T-helper 17 cell (primary cell): ENCODE measurements at places on chromosomes 11 and 22.

DNA sequence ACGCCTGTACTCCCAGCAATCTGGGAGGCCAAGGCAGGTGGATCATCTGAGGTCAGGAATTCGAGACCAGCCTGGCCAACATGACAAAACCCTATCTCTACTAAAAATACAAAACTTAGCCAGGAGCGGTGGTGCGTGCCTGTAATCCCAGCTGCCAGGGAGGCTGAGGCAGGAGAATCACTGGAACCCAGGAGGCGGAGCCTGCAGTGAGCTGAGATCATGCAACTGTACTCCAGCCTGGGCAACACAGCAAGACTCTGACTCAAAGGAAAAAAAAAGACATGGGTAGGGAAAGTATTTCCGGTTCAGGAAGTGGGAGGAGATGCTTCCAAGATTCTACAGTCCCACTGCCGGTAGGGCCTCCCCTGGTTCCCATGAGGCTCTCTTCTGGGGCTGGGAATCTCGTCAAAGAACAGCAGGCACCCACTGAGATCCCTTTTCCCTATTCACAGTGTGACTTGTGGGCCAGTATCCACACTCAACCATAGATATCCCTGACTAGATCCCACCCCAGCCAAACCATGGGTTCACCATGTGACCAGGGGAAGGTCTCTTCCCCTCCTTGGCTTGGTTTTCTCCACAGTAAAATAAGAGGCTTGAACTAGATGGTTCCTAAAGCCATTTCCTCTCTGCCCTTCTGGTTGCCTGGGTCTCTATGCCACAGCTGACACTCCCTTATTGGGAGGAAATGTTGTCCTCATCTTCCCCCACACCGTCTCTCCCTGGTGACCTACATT, 443.3 kb downstream of the BUD13 start:
- no peak for DNase-seq

GRCh38 chr11:61495801-61496601, 12.5 kb upstream of the LRRC10B start:
- no peak for DNase-seq

DNA sequence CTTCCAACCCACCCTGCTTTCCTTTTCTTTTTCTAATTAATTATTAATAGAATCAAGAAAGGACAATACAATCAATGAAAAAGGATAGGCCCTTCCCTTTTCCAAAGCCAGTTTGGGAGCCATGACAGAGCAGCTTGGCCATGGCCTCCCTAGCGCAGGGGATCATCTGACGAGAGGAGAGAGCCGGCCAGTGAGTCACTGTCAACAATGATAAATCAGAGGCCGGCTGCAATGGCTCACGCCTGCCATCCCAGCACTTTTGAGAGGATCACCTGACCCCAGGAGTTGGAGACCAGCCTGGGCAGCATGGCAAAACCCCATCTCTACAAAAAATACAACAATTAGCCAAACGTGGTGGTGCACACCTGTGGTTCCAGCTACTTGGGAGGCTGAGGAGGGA, 27.5 kb upstream of the KRTAP5-7 start:
- DNase-seq, result no peak

DNA sequence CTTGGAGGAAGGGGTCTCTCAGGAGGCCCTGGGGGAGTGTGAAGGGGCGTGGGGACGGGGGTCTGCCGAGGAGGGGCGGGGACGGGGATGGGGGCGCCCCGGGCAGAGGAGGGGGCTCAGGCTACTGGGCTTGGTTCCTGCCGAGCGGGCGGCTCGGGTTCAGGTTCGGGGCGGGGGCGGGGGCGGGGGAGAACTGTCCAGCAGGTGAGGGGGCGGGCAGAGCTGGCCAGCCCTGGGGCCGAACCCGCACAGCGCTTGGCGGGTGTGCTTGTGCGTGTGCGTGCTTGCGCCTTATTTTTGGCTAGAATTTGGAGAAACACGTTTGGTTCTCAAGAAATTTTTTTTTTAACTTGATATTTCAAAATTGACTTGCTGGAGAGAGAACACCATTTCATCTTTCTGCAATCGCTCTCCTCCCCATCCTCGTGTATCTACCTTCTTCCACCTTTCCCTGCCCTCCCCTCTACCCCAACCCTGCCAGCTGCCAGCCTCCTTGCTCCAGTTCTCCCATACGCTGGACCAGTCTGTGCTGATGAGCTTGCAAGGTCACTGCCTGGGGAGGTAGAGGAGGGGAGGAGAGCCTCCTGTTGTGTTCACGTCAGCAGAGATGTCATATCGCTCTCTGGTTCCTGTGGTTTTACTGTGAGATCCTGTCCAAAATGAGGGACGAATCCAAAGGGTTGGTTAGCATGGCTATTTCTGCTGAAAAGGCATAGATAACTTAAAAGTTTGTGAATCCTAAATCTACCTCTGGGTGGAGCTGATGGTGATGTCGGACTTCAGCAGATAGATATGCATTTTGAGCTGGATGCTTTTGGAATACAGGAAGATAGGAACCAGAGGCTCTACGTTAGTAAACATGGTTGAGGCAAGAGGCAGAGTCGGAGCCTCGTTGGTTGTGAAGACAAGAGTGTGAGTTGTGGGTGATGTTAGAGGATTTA, 668 bp downstream of the MADD start:
- no peak for DNase-seq

GRCh38 chr11:79925570-79925969, 484.7 kb upstream of the TENM4 start:
- DNase-seq, result no peak

- no peak for DNase-seq
Measured at GRCh38 chr22:30829901-30830550, 135.4 kb downstream of the OSBP2 start.

DNA sequence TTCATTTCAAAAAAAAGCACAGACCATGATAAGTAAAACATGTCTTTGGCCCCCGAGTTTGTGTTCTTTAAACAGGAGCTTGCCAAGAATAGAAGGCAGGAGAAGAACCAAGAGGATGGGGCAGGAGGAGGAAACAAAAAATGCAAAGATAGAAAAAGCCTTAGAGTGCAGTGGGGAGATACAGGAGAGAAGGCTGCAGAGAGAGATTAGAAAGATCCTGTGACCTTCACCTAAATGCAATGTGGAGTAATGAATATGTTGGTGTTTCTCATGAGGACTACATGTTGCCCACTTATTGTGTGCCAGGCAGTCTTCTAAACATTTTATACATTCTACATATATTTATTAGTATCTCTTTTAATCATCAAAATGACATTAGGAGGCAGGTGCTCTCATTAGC, 2.3 kb upstream of the APLNR start:
- no peak for DNase-seq

- no peak for DNase-seq
Measured at GRCh38 chr22:20404881-20405280, 10.9 kb downstream of the ZNF74 start.

GRCh38 chr11:26767060-26767459, 45.2 kb upstream of the SLC5A12 start:
- no peak for DNase-seq

- DNase-seq, result no peak
Measured at GRCh38 chr11:46391186-46391577, 394 bp downstream of the CHRM4 start.

DNA sequence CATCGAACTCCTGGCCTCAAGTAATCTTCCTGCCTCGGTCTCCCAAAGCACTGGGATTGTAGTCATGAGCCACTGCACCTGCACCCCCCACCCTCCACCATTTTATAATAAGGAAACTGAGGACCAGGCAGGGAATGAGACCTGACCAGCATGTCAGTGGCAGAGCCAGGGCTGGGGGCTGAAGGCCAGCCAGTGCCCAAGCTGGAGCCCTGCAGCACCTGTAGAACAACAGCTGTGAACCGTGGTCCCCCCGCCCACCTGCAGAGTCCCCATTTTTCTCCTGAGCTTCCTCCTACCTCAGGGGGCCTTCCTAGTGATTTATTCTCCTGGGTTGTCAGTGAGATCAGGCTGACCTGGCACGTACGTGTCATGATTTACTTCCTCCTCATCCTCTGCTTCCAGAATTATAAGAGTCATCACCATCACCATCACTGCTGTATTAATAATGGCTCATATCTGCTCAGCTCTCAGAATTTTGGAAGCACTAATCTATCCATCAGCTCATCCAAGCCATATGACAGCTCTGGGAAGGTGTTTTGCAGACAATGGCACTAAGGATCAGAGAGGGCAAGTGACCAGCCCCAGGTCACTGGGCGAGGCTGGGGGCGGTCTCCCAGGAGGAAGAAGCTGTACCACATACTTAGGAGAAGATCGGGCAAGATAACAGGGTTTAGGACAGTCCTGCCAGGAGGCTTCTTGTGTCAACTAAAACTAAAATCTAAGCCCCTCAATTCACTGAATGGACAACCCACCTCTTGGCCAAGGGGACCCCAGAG, 5.5 kb upstream of the SLCO2B1 start:
- no peak for DNase-seq

DNA sequence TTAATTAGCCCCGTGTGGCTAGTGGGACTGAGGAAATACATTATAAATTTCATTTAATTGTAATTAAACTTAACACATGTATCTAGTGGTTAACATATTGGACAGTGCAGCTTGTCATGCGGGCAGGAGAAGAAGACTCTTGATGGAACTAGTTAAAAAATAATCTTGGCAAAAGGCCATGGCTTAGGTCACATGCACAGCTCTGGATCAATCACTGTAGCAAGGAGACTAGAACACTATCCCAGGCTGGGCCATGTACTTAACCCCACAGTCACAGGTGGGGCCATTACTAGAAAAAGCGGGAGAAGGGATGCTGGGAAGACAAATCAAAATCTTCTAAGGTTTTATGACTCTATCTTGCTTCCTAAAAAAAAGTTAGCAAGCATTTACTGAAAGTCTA, 8.7 kb upstream of the HEPACAM start:
- DNase-seq, result no peak

DNA sequence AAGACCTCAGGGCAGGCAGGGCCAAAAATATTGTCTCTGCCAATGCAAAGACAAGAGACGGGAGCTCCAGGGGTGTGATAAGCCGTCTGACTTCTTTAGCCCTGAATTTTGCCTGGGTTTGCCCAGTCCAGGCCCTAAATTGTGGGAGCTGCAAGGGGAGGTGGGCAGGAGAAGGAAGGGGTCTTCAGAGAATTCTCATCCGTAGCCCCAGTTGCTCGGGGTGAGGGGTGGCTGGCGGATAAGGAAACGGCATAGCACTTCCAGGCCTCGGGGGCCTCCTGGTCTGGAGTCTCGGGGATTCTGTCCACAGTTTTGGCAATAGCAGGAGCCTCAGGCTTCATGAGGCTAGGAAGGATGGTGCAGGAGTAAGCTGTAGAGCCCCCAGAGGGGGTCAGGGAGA, 7.4 kb downstream of the CD5 start:
- DNase-seq, result no peak

DNA sequence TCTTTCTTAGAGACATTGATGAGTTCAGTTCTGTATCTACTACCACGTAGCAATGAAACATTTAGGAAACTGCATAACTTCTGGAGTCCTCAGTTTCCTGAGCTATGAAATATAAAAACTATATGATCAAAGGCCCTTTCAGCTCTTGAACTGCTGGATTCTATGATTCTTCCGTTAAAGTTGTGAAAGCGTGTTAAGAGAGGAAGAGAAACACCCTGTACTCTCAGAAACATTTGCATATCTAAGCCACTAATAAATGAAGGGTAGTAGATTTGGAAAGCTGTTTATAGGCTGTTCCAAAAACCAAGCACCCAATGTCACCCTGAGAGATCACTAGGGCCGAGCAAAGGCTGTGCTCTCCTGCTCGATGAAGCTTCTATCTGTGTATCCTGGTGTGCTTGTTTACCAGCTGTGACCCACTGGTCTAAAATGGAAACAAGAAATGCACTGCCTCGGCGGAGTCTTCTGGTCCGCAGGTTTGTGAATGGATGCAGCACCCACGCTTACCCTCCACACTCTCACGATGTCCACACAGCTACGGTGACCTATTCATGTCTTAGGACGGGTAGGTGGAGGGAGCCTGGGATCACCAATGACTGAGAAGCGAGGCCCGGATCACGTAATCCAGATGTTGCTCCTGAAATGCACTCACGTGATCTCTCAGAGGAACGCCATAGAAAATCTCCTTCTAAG, 325.8 kb downstream of the OPCML start:
- no peak for DNase-seq

GRCh38 chr11:64868904-64869570, 9.4 kb downstream of the EHD1 start:
- DNase-seq, result no peak

DNA sequence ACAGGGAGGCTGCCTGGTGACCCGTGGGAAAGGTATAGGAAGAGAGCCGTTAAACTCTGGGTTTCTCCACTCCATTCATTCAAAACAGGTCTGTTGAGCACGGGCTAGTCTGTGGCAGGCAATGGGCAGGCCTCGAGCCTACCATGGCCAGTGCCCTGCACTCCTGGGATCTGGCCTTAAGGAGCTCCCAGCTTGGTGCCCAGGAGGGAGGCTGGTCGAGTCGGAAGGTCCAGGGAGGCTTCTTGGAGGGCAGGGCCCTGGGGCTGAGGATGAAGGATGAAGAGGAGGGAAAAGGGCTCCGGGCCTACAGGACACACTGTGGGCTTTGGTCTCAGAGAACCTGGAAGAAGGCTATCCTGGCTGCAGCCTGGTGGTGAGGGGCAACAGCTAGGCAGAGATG, 41.9 kb upstream of the MN1 start:
- no peak for DNase-seq

DNA sequence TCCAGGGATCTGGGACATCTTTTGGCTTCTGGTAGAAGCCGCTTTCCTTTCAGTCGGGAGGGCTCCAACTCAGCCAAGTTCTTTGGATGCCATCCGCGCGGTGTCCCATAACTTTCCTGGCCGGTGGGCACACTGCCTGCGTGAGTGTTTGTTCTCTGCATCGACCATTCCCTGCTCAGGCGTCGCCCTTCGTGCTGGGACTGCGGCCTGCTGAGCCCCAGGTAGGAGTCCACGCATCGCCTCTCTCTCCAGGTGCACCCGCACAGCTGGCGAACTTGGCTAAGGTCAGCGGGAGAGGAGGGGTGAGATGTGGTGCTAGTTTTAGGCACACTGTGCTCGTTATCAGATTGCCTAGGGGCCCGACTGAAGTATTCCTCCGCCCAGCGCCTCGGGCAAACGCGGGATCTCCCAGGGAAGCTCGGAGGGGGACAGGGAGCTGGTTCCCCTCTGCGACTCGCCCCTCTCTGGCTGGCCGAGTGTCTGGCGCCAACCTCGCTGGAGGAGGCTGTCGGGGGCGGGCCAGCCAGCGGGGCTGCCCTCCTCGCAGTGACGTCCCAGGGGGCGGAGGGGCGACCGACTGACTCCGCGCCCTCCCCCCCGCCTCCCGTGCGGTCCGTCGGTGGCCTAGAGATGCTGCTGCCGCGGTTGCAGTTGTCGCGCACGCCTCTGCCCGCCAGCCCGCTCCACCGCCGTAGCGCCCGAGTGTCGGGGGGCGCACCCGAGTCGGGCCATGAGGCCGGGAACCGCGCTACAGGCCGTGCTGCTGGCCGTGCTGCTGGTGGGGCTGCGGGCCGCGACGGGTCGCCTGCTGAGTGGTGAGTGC, at the start of gene LAYN:
LAYN (plus strand) TSS at position 607 of the 823 bp plus-strand sequence; CDS start at position 731, 124 bp downstream.
- DNase-seq, result peak; percentile 11

- DNase-seq, result no peak
Measured at GRCh38 chr11:75420224-75421034, 12.6 kb downstream of the KLHL35 start.

DNA sequence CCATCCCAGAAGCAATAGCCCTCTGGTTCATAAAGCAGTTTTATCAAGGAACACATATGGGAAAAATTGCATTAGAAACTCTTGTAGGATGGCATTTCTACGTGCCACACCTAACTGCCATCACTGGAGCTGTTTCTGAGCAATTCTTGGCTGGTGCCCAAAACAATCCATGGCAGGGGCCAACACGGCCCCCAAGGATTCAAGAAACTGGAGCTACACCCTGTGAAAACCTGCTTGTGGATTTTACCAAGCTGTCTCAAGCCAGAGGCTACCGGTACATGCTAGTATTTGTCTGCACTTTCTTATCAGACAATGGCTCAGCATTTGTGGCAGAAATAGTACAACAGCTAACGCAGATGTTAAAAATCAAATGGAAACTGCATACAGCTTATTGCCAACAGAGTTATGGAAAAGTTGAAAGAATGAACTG, 42.4 kb upstream of the GLYAT start:
- no peak for DNase-seq
